ENCODE measurements at places on chromosomes 3 and 15.

DNA sequence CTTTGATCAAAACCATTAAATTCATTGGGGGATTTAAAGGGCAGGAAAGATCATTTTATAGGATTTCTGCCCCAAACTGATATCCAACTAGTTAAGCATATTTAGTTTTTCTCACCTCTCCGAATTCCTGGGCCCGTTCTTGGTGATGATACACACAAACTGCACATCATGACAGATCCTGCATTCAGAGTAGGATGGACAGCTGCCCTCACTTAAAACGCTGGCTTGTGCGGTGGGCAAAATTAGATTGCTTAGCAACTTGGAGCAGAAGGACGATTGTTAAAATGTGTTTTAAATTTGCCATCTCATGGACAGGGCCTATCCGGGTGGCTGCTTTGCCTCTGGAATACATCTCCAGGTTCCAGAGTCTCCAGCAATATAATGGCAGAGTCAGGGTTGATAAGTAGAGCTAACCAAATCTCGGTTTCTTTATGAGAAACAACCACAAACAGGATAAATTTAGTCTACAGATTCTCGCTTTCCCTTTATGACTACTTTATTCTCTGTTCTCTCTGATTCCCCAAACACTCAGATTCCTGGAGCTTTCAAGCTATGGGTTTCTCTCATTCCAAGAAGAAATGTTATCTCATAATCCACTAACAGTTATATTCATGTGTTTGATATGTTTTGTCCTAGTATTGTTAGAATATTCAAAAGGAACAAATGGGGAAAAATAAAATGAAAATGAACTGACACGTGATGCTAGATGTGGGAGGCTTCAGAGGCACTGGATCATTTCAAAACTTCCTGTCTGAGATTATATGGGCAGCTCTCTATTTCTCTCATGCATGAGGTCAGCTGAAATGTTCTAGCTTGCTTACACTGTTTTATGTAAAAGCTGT, 1014.1 kb upstream of the SEMA6D start:
- no peak for DNase-seq

DNA sequence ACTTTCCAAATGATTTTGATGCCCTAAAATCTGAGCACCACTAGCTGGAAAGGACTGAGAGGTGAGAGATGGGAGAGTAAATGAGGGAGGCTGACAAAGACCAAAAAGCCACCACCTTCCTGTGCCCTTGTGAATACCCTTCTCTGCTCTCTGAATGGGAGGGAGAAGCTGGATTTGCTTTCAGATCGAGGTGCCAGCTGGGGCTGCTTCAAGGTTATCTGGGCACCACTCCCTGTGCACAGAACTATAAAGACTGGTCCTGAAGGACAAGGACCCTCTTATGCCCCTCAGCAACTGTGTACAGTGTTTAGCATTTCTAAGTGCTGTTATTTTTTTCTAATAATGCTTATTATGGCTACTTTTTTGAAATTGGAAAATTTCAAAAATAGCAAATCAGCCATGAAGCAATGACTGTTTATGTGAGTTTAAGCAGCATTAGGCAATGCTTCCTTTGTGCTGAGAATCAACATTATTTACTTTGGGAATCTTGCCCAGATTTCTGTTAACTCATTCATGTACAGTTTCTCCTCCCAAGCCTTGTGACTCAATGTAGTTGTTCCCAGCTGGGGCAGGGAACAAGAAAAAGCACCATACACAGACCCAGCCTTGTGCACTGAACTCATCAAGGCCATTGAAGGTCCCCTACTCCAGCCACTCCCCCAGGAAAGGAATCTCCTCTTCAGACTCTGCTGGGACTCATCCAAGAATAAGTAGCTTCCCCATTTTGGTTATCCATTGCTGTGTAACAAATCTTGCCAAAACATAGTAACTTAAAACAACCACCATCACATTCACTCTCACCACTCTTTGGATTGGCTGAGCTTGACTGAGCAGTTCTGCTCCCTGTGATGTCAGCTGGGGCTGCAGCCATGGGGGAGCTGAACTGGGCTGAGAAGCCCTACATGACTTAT, 37.3 kb upstream of the CDV3 start:
- no peak for DNase-seq

DNA sequence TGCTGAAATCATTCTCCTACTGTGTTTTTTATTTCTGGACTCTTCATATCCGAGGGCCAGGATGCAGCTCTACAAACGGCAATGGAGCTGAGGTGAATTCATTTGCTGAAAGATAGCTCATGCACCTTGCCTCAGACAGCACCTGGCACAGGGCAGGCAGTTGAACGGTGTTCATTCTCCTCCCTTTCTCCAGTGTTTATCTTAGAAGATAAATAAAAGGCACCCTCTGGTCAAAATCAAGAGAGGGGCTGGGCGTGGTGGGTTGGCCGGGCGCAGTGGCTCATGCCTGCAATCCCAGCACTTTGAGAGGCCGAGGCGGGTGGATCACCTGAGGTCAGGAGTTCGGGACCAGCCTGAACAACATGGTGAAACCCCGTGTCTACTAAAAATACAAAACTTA, 79.3 kb upstream of the LMOD3 start:
- DNase-seq = no peak

GRCh38 chr3:42405857-42406256, 4.6 kb downstream of the LYZL4 start:
- no peak for DNase-seq

DNA sequence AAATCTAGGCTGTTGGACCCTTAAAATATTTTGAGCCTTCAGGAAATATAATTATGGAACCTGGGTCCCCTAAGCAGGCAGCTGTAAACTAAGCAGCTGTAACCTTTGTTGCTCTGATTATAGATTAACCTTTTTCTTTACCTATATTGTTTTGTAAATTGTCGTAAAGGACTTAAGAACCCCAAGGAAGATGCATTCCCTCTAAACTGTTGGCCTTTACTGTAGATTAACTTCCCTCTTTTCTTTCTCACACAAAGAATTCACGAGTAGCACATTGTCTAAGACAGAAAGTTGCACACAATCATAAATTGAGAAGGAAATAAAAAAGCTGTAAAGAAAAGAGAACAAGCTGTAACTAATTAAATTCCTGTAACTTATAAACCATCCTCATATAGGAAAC, 877.3 kb downstream of the ROBO2 start:
- no peak for DNase-seq

- DNase-seq = no peak
Observed at GRCh38 chr15:57549935-57550334, 41.8 kb upstream of the MYZAP start.

DNA sequence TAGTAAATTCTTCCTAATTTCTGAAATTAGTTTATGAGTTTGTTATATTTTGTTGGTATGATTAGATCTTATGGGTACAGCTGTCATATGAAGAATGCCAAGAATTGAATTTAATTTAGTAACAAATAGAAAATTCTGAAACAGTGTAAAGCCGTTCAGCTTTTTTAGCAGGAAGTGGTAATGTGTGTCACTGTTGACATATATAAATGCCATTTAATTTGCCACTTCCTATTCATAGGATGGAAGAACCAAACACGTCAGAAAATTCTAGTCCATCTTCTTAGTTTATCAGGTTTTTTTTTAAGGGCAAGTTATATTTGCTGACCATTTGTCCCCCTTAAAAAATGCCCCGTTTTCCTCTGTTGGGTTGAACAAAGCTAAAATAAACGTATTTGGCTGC, 43.0 kb downstream of the RAB8B start:
- no peak for DNase-seq

DNA sequence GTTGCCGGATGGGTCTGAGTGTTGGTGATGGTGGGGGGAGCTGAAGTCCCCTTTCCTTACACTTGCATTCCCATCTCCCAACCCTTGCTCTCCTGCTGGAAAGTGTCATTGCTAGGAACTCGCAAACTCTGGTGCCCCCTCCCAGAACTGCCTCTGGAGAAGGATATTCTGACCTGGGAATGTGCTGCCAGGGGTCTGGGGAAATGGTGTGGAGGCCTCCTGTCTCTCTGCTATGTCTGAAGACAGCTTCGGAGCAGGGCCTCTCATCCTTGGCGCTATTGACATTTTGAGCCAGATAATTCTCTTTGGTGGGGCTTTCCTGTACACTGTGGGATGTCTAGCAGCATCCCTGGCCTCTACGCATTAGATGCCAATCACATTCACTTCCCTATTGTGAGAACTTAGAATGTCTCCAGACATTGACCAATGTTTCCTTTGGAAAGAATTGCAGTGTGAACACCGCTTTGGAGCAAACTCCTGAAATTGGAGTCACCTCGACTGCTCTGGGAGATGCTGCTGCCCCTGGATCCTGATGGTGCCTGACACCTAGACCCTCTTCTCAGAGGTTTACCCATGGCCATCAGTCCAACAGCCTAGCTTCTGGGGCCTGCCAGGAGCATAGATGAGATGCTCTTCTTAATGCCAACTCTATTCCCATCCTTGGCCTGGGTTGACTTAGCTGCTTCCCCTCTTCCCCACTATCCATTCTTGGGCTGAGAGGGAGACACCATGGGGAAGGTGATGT, 2.2 kb upstream of the KY start:
- no peak for DNase-seq

DNA sequence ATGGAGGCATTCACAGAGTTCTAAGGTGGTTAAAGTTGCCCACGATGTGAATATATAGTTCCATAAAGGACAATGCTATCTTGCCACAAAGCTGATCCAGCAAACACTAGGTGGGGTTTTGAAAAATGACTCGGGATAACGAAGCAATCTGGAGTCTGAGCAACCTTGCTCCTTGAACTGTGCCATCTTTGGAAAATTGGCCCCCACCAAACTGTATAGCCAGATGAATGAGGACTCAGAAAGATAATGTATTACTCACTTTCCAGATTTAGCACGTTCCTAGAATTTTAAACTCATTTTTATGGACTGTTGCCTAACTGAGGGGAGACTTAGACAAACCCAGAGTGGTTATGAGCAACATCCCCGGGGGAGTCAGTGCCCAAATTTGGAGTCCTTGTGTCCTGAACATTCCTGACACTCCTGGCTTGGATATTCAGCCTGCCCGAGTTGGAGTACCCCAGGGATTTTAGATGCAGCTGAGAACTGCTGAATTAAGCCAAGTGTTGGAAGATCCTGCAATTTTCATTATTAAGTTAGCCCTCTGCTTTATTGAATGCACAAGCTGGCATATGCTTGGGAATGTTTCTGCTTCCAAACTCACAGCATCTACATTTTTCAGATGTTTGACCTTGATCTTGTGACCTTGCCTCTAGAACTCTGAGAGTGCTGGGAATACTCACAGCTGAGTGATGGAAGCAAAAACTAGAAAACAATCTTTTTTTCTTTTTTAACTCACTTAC, 8.8 kb upstream of the MAGI1 start:
- no peak for DNase-seq

- no peak for DNase-seq
Observed at GRCh38 chr3:158809642-158810041, 7.8 kb downstream of the MFSD1 start.

DNA sequence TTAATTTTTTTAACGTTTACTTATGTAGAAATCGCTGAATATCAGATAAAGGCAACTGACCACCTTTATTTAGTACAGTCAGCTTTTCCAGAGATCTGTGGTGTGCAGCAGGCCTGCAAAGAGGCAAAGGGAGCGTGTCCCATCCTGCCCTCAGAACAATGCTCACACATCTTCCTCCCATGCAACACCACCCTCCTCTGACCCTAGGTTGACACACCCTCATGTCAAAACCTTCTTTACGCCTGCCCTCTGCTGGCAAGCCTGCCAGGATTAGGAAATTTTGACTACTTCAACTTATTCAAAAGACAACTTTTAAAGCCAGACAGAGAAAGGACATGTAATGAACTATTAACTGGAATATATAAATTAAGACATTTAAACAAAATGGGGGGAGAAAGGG, 513.7 kb downstream of the FOXP1 start:
- peak; percentile 61 for DNase-seq

DNA sequence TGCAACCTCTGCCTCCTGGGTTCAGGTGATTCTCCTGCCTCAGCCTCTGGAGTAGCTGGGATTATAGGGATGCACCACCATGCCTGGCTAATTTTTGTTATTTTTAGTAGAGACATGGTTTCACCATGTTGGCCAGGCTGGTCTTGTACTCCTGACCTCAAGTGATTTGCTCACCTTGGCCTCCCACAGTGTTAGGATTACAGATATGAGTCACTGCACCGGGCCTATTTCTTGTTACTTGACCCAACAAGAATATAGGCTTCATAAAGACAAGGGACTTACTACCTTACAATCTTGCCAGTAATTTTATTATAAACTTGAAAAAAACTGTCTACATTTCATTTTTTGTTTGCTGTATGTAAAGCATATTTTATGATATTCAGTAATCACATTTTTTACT, 21.4 kb upstream of the ZBTB47 start:
- DNase-seq = no peak

GRCh38 chr3:111895071-111895470, 36.0 kb downstream of the PHLDB2 start:
- DNase-seq = no peak

DNA sequence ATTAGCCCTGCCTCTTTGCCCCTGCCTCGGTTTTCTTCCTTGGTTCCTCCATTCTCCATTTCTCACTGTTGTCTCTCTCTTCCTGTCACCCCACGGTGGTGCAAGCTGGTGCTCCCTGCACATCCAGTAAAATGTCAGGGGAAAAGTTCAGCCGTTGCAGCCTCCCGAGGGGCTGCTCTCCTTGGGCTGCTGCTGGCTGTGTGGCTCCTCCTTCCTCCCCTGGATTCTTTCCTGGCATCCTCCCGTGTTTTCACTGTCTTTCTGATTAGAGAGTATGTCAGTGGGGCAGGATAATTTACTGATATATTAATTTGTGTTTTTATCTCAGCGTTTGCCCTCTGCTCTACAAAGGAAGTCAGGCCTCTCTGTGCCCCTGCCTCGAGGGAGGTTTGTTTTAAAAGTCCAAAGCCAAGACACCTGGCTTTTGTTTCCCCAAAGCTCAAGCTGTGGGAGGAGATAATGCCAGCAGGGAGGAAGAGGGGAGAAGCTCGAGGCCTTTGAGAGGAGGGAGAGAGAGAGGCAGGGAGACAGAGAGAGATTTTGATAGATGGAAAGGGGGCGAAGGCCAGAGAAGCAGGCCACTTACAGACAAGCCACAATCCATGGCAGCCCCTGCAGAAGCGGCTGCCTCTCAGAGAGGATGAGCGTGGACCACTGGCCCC, 150.3 kb upstream of the NR2F2 start:
- no peak for DNase-seq

GRCh38 chr3:72587282-72587681, 261.0 kb downstream of the SHQ1 start:
- DNase-seq = no peak

GRCh38 chr3:64276131-64276530, 50.9 kb upstream of the PRICKLE2 start:
- DNase-seq = no peak

DNA sequence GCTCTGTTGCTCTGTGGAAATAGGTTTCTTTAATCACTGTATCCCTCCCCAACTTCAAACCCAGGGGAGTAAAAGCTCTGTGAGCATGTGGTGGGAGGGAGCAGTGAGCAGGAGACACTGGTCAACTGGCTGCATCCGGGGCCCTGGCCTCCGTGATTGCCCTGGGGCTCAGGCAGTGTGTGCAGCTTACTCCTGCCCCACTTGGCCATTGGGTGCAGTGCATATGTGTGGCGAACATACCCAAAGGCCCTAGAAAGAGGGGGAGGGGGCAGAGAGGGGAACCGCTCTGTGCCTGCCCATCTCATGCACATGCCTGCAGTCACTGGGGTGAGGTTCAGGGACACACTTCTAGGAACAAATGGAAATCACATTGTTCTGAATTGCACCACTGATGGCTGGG, 378.7 kb downstream of the ZBBX start:
- no peak for DNase-seq

GRCh38 chr15:41977757-41978383, 5.5 kb upstream of the EHD4 start:
- DNase-seq = no peak

GRCh38 chr15:61253186-61253585, 24.1 kb upstream of the RORA start:
- DNase-seq = no peak

- no peak for DNase-seq
Observed at GRCh38 chr3:181318321-181318720, 328.8 kb upstream of the DNAJC19 start.

Data from effector CD4-positive, alpha-beta T cell (primary cell).